ENCODE measurements at places on chromosomes 5 and 9.

DNA sequence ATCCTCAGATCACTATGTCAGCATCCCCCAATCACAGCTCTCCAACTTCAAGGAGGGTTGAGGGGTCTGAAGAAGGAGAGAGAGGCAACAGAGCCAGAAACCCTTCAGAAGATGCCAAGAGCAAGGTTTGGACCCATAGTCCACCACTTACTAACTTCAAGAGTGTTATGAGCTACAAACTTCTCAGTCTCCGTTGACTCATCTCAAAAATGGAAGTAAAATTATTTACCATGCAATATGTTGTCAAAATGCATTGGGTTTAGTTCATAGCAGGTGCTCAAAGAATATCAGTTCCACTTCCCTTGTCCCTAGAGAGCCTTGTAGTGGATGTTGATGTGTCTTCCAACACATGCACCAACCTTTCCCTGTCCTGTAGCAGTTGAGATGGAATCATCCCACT is 116.0 kb downstream of the KCNIP1 start:
- DNase-seq: no peak

DNA sequence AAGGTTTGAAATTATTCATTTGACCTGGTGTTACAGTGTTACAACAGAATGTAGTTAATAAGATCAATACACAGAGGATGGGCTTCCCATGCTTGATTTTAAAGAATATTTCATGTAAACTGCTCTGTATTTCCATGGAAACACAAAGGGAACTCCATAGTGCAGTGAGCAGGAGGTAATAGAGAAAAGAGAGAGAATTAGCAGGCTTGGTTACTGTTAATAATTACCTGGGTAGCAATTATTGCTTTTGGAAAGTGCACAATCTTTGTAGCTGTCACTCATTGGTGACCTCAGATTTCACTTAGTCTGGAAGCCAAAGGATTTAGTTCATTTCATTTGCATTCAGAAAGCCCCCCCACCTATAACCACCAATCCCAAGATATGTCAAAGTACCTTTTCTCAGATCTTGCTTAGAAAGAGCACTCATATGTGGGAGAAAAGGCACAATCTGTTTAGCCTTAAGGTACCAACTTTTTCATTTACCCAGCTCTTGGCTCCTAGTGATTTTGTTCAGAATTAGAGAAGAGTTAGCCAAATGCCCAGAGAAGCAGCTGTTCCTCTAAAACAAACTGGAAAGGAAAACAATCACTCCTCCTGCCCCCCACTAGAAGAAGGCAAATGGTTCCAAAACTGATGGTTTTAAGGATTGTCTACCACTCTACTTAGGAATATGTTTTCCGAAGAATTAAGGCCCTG is 234.5 kb upstream of the SLC24A2 start:
- DNase-seq: no peak

- no peak for DNase-seq
These were observed 12.8 kb downstream of the JADE2 start for GRCh38 chr5:134538296-134538695.

- no peak for DNase-seq
These were observed 27.9 kb upstream of the IFNA14 start for GRCh38 chr9:21267485-21268346.

GRCh38 chr5:140165101-140165922 is 9.7 kb upstream of the CYSTM1 start:
- DNase-seq: no peak

DNA sequence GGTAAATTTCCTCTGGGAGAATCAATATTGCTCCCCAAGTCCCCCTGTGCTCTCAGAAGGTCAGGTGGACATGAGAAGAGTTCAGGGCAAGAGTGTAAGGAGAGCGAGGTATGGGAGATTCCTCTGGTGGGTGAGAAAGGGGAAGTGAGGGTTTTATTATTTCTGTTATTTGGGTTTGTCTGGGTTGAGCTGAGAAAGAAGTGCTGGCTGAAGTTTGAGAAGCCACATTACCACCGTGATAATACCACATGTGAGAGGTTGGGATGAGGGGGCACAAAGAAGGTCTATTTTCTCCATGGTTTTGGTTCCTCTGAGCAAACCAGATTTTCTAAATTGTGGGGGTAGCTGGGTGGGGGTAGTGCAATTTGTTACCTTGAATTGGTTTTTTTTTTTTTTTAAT is 350.4 kb downstream of the OSTF1 start:
- DNase-seq: no peak

DNA sequence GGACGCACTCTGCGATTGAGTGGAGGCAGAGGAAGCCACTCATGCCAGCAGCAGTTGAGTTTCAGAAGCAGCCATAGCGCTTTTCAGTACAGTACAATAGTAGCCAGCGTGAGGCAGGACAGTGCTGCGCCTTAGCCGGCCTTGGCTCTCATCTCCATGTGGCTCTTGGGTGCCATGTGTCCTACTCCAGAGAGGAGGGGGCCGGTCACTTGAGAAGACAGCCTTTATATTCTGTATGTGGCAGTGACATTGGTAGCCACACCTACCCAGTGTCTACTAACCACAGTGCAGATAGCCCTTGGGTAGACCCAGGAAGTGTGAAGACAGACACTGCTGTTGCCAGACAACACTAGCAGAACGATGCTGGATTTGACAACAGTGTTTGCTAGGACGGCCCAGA is 42.3 kb downstream of the FAM78A start:
- no peak for DNase-seq

- DNase-seq: no peak
These were observed 104.6 kb downstream of the INSYN2B start for GRCh38 chr5:169875731-169876130.

GRCh38 chr5:143462431-143462830 is 58.9 kb upstream of the NR3C1 start:
- no peak for DNase-seq

GRCh38 chr9:132201139-132201538 is 39.3 kb downstream of the NTNG2 start:
- DNase-seq: peak; percentile 94

GRCh38 chr5:43244823-43245565 is 53.0 kb downstream of the NIM1K start:
- DNase-seq: no peak

GRCh38 chr5:177598477-177598876 is 1.5 kb upstream of the B4GALT7 start:
- no peak for DNase-seq

- peak; percentile 83 for DNase-seq
These were observed at the start of gene DAB2 for GRCh38 chr5:39424736-39425637. TSS of gene DAB2 (minus strand) at chr5:39424980. CDS start at chr5:39394320, 30,660 bp downstream.

GRCh38 chr5:166712447-166713185 is 1578.8 kb upstream of the WWC1 start:
- DNase-seq: no peak

GRCh38 chr5:139668064-139668880 is 20.1 kb downstream of the CXXC5 start:
- DNase-seq: peak; percentile 67

- DNase-seq: no peak
These were observed 194.1 kb downstream of the DTWD2 start for GRCh38 chr5:118794281-118794680.

- DNase-seq: no peak
These were observed 40.5 kb downstream of the SEMA4D start for GRCh38 chr9:89457376-89457855.

DNA sequence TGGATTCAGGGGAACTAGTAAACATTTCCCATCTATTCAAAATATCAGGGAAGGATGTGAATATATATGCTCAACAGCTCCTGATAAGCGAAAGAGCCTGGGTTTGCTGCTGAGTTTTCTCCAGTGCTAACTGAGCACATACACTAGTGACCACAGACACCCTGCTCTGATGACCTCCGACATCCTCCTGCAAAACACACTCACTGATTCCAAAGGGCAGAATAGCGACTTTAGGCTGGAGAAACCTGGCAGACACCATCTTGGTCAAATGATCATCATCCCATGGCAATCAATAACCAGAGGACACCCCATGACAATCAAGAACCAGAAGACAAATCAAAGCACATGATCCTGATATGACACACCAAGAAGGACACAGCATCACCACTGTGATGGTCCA is 9.2 kb upstream of the GADD45G start:
- DNase-seq: no peak

GRCh38 chr5:33074548-33074947 is 363.4 kb downstream of the NPR3 start:
- no peak for DNase-seq

- no peak for DNase-seq
These were observed 216.9 kb upstream of the TLX3 start for GRCh38 chr5:171092194-171092593.

- DNase-seq: peak; percentile 45
These were observed 152.3 kb downstream of the KDM4C start for GRCh38 chr9:6910032-6910431.

GRCh38 chr5:130526708-130527107 is 622.4 kb downstream of the CHSY3 start:
- DNase-seq: peak; percentile 91

DNA sequence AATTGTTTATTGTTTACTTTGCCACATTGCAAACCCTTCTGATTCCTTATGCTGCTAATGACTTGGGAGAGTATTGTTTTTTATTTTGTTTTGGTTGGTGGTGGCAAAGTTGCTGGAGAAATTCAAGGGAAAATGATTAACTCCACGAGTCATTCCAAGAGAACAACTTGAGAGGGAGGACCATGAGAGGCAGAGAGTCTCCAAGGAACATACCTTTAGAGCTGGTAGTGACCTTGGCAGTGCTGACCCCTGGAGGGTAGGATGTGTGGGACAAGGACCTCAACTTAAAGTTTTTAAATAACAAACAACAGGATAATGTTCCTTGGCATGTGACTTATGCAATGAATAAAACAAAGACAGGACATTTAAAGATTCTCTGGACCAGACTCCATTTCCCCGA is 139.7 kb downstream of the LRRC70 start:
- DNase-seq: no peak

DNA sequence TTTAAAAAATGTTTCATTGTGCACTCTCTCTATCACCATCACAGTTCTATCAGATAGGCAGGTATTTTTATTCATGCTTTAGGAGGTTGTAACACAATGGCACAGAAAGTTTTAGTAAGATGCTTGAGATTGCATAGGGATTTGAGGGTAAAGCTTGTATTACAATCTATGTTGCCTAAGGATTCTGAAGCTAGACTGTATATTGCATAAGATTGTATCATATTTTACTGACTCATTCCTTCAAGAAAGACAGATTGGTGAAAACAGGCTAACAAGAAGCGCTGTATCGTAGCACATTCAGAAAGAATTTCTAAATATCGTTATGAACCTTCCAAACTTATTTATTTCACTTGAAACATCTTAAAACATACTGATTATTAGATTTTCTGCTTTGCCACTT is 577.7 kb downstream of the EBF1 start:
- no peak for DNase-seq

DNA sequence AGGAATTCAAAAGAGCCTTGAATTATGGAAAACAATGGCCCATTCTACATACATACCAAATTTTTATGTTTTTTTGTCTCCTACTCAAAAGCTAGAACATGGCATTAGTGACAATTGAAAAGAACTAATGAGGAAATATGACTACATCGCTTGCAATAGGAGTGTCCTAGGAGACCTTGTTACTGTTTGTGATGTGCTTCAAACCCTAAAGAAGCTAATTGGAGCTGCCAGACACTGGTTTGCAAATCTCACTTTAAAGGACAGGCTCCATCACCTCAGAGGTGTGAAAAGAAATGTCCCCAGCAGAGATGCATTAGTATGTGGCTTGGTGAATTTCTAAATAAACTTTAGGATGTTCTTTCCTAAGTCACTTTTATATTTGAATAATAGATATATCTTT is 354.2 kb upstream of the EFNA5 start:
- no peak for DNase-seq
